Tibial artery (tissue), 4 donors: ENCODE measurements at places on chromosomes 16 and 17.
A peak's percentile ranks its signal among the peaks of the same experiment; 100 is the strongest.

DNA sequence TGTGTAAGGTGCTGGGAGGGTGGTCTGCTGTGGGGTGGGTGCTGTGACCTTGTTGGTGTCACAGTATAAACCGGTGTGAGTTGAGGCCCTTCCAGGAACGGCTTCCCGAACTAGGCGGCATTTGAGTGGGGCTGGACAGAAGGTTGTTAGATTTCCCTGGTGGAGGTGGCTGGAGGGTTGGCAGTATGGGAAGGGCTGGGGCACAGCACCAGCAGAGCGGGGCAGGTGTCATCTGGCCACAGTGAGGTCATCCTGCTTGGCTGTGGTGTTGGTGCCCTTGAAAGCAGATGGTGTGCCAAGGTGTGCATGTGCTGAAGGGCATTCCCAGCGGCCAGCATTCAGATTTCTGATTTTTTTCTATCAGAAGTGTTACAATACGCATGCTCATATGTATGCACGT lies 28.1 kb downstream of the BANP start:
- DNase-seq, result no peak

GRCh38 chr17:60501589-60501988 lies 24.5 kb downstream of the APPBP2 start:
- no peak for DNase-seq

GRCh38 chr17:58956997-58957724 lies 149.5 kb downstream of the TRIM37 start:
- no peak for DNase-seq

DNA sequence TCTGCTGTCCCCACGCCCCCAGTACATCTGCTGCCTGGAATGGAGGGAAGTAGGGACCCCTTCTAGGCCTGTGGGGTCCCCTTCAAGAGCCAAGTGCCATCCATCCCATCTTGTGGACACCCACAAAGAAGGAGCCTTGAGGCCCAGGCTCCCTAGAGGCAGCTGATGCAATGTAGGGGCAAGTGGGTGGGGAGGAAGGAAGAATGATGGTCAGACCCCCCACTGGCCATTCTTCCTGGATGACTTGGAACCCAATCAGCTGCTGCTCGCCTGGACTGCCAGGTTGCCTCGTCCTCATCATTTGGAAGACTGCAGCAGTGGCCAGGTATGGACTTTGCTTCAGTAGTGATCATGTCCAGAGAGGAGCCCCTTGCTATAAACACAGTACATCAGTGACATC lies 48.9 kb downstream of the SMPD3 start:
- DNase-seq, result no peak

GRCh38 chr17:5943232-5943631 lies 126.9 kb upstream of the WSCD1 start:
- no peak for DNase-seq

DNA sequence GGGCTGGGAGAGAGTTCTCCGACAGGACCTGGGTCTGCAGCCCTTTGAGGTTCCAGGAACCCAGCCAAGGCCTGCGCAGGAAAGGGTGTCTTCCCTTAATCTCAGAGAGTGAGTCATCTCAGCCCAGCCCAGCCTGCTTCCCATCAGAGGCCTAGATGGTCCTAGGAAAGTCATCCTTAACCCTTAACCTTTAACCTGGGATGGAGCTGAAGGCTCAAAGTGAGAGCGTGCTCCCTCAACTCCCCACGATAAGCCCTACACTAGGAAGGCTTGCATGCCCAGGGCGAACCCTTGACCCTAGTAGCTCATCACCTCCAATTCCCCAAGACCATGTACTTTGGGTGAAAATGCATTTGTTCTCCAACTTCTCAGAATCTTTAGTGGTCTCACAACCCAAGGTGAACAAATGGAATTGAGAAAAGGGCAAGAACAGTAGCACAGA lies 4.8 kb upstream of the ATXN7L3 start:
- DNase-seq, result no peak

- no peak for DNase-seq
Measured at GRCh38 chr16:68995011-68995504, 110.4 kb upstream of the HAS3 start.

DNA sequence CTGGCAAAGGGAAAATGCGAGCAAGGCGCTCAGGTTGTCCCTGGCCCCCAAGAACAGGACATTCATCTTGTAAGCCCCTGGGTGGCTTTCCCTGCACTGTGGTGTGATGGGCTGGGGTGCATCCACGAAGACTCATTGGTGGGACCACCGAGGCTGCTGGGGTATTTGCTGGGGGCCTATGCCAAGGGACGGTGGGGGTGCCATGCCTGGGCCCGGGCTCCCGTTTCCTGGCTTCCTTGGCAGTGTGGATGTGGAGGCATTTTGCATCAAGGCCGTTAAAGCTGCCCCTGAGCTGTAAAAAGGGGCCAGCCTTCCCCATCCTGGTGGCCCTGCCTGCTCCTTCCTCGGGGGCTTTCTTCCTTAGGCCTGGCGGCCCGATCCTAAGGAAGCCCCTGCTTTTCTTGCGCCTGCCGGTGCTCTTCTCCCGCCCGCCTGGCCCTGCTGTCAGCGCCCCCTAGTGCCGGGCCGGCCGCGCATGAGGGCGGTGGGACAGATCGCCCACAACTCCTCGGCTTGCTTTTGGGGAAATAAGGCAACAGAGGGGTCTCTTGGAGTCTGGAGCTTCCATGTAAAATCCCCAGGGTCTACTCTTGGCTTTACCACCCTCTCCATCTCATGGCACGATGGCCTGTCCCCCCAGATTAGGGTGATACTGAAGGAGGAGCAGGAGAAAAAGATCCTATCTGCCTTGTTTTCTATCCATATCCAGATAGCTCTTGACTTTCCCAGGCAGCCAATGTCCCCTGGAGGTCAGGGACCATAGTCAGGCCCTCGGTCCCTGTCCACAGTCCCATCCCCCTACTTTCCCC lies 9.8 kb upstream of the TBX2 start:
- no peak for DNase-seq

GRCh38 chr17:42784409-42784808 lies 4.0 kb downstream of the WNK4 start:
- no peak for DNase-seq

DNA sequence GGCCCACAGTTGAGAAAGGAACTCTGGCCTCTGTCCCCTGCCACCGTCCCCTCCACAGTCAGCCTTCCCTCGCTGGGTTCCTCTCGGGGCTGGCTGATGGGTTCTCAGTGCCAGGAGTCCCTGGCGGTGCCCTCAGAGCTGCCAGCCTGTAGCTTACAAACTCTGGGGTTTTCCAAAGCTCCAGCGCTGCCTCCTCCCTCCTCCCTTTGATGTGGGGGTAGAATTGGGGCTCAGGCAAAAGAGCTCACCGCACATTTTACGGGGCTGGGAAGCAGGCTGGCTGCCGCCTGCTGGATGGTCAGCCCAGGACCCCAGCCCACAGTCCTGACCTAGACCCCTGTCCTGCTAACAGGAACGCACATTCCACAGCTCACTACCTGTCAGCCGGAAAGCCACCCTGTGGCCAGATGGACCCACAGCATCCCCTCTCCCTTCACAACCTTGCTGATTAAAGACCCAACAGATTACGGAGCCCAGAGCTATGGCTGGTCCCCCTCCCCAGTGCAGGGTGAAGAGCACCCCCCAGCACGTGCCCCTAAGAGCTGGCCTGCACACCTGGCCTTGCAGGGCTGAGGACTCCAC lies 6.0 kb downstream of the VASN start:
- peak; percentile 77 for DNase-seq

DNA sequence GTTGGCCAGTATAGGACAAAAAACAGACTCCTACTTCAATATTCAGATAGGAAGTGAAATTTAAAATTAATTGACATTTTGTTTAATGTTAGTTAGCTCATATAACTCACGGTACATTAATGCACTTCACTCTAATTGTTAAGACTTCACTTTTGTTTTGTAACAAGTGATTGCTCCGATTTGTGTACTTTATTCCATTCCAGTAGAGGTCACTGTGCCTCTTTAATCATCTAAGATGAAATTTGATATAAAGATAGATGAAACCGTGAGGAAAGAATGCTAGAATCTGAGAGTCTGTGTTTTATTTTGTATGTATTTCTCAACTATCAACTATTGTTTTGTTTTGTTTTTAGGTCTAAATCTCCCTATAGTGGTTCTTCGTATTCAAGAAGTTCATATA lies 29.0 kb downstream of the RBBP6 start:
- DNase-seq, result no peak

DNA sequence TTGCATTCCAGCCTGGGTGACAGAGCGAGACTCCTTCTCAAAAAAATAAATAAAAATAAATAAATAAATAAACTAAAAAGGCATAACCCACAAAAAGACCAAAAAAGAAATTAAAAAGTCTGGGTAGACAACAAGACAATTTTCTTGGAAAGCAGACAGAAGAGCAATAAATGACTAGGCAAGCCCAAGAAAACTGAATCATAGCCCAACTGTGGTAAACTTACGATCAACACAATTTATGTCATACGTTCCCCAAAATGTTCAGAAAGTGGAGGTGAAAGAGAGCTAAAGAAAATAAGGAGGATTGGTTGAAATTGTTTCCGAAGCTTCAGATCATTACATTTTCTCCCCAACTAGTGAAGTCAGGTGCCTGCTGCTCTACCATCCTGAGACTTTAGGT lies 31.3 kb upstream of the C17orf78 start:
- no peak for DNase-seq

DNA sequence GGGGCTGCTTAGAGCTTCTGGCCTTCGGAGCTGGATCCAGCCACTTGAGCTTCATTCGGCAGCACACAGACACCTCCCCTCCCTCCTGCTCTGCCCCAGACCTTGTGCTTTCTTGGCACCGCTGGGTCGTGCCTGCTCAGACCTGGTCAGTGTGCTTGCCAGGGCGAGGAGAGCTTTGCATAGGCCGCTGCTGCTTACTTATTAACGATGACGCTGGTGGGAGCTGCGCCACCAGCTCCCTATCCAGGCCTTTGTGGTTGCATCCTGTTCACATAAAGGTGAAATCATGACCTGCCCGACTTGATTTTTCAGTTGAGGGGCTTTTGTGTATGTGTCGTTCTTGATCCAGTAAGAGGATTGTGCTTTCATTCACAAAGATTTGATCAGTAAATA lies 101.1 kb downstream of the MSI2 start:
- DNase-seq, result no peak

GRCh38 chr16:11164482-11165270 lies 91.3 kb downstream of the SOCS1 start:
- no peak for DNase-seq

DNA sequence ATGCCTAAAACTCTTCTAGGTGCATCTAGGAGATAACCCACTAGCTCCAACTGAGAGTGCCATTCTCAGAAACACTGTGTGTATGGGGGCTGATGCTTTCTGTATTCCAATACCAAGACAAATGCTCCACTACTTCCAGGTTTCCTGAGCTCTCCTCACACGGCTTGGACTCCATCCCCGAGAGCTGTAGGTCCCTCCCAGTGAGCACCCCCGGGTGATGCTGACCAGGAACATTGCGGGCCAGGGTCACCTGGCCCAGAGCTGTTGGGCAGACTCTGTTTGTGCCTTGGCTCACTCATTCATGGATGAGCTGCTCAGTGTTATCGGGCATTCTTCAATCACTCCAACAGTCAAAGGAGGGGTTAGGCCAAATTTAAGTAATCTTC lies 7.0 kb downstream of the CUEDC1 start:
- DNase-seq, result no peak

- DNase-seq, result no peak
Measured at GRCh38 chr17:9037736-9038135, 16.4 kb downstream of the NTN1 start.
